Stimulated activated CD8-positive, alpha-beta memory T cell treated with anti-CD3 and anti-CD28 coated beads, Interleukin-4, amount 100 ng/mL, for 4 hours (primary cell): ENCODE measurements at places on chromosomes 4 and X.

- no peak for DNase-seq
These were observed 25.1 kb downstream of the XIAP start for GRCh38 chrX:123884809-123885408.

DNA sequence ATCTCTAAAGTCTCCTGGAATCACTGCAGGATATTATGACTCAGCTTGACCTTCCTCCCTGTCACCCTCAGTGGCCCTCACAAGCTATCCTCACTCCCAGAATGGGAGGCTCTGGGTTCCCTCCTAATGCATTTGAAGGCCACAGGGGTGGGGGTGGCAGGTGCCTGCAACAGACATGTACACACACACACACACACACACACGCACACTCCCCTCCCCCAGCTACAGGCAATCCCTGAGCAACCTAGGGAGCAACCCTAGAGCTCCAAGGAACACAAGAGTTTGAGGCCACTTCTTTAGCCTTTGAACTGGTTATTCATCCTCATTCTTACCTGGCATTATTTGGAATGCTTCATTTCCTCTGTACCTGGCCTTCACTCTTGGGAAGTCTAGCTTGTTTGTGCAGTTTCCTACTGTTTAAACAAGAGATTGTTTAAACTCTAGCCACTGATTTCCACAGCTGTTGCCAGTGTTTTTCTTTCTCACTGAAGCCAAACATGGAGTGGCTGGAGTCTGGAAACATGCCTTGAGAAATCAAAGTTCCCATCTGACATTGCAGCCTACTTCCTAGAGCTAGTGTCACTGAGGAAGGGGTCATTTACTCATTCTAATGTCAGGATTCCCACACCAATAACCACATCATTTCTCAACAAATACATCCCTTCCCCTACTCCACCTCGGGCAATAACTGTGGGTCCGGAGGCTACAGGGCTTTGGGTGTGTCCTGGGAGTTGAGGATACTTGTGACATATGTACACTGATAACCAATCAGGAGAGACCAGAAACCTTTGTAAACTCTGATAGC lies 37.7 kb downstream of the MAOA start:
- DNase-seq = no peak

DNA sequence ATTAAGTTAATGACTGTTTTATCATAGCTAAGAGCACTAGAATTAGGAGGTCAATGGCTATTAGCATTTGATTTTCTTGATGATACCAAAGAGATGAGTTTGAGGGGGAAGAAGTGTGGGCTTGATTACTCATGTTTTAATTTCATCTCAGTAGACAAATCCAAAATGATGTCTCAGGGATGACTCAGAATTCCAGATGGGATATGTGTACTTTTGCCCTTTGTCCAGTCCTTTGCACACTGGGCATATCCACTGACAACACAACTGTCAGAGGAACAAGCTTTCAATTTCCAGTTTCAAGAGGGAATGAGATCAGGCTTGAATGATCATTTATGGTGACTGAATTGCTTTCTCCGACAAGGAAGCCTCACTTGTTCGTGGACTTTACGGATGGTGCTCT lies 325.3 kb upstream of the FTHL17 start:
- DNase-seq = no peak

DNA sequence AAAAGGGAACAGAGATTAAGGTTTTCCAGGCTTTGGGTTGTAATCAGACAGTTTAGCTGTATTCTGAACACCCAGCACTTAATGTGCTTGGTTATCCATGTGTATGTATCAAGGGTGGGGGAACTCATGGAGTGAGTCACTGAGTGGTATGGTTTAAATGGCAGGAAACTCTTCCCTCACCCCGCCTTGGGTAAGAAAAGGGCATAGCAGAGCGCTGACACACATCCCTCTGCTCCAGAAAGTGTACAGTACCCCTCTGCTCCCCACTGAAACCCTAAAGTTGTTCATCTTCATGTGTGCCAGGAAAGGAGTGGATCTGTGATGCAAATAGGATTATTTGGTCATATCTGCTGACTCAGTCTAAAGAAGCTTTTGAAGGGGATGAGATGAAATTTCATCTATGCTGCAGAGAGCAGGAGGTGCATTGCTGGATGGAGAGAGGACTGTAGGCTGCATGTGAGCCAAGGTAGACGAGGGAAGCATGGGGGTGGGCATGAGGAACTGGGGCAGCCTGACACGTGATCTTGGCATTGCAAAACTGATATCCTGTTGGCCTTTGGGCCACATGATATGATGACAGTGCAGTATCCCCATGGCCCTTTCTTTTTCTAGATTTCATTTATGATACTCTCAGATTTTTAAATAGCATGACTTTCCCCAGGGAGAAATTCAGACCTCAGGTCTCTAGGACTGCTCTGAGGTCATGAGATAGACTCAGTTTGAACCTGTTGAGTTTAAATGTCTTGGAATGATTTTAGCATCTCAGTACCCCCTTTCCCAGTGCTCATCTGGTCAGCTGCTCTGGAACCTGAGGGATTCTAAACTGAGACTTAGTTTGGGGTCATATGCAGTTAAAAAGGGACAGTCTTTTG lies 84.8 kb downstream of the TMEM164 start:
- DNase-seq = no peak

GRCh38 chr4:26034849-26035248 lies 120.8 kb downstream of the SMIM20 start:
- DNase-seq = no peak

DNA sequence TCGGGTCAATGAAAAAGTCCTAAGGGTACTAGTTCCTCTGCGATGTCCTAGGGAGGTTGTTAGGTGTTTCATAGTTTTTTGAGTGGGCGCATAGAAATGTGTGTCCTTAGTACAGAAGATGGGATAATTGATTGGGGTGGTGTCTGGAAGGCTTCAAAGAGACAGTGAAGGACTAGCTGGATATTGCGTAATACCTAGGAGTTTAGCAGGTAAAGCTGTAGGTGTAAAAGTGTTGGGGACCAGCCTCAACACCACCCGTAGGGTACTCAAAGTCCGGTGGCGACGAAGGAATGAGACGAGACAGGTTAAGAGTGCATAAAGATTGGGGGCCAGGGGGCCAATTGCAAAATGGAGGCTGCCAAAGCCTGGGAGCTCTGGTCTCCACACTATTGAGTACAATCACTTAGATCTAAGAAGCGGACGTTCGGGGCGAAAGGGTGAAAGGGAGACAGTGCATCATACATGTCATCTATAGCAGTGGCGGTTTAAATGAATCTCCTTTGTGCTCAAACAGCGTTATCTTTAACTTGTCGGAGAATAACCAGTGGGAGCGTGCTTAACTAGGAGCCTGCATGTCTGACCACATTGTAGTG lies 1.0 kb downstream of the TRMT44 start:
- no peak for DNase-seq

DNA sequence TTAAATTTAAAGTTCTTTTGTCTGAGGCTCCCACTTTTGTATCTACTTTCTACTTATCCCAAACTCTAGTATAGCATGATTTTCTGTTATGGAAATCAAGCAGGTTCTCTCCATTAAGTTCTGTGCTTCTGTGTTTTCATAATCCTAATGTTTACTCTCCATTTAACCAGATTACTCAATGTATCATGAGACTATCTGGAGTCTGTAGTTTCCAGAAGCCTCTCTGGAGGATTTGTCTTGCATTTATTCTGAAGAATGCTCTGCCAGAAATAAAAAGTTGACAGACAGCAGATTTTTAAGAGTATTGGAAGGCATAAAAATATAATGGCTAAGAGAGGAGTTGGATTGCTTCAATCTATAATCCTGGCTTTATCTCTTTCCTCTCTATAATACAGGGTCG lies 39.2 kb upstream of the PLS3 start:
- DNase-seq = no peak

- DNase-seq = no peak
These were observed 104.5 kb upstream of the GATB start for GRCh38 chr4:151865312-151865711.

DNA sequence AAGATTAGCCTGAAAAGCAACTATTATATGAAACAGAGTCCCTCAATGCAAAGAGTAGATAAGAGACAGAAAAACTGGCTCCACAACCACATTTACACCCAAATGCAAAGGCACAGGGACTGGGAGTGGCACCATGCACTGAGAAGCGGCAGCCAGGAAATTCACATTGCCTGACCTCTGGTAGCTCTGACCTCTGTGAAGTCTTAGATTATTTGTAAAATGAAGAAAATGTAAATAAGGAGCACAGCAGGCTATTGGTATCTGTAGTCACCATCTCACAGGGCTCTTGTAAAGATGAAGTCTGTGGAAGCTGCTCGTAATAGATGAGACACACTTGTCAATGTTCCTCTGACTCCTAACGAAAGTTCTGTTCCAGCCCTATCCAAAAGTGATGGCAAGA lies 69.7 kb downstream of the FAT1 start:
- no peak for DNase-seq

DNA sequence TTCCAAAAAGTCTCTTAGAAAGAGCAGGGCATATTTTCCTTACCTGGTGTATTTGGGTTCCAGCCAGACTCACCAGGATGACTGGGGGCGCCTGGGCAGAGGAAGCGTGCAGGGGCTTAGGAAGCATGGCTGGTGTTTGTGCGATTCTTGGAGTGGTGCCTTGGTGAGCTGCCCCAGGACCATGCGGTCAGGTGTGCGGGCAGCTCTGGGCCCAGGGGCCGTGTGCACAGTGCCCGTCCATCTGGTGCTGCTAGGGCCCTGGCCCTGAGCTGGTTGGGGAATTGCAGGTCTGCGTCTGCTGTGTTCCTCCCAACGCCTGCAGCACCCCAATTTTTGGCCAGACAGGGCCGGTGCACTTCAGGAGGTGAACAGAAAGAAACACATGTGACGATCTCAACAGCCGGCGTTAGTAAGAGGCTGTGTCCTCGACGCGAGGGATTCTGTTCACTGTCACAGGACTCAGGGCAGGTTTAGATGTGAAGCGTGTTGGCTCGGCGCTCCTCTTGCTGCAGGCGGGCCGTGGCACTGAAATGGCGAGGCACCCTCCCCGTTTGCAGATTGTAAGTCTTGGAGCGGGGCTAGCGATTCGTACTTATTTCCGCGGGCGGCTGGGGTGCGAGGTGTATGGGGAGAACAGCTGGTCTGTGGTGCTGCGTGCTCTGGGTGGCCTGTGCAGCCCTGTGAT lies 15.2 kb downstream of the RGS12 start:
- DNase-seq = no peak

DNA sequence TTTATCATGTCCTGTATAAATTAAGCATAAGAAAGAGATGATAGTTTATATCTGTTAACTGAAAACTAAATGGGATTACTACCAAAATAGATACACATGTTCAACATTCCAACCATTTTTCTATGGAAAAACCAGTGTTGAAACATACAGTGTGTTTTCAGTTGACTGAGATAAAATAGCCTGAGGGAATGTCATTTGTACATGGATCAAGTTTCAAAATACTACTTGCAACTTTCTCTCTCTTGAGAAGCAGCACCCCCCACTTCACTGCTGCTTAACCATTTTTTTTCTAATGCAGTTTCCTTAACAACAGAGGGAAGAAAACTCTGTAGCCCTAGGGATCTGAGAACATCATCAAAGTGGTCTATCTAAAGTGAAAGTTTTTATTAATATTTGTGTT lies 70.8 kb downstream of the NPNT start:
- DNase-seq = no peak

DNA sequence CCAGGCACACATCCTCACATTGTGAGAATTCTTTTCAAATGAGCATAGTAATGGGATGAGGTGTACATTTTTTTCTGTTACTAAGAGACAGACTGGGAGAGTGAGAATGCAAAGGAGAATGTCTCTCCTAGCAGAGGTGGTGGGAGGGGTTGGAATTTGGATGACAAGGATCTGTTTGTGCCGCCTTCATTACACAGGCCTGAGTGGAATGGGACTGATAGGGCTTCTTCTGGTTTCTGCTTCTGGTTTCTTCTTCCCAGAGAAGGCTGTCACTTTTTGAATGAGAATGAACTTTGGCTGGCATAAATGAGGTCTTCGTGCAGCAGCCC lies 55.4 kb downstream of the C4orf51 start:
- no peak for DNase-seq

- DNase-seq = no peak
These were observed 142.4 kb upstream of the GLRA2 start for GRCh38 chrX:14386981-14387380.

DNA sequence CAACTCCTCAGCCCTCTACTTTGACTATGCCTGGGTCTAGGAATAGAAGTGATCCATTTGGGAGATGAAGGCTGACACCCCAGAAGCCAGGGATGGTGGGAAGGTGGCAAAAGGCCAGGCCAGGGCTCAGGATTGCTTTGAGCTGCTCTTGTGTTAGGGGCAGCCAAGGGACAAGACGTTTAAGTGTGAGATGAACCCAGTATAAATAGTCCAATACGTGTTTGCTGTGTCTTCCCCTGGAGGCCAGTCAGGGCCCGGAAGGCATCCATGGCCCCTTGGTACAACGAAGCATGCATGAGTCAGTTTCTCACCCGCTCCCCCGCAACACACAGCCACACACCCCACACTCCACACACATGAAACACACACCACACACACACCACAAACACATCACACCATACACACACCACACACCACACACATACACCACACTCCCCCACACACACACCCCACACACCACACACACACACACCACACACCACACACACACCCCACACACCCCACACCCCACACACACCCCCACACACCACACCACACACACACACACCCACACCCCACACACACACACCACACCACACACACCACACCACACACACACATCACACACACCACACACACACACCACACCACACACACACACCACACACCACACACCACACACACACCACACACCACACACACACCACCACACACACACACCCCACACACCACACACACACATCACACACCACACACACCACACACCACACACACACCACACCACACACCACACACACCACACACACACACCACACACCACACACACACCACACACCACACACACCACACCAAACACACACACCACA lies 5.1 kb downstream of the STARD8 start:
- no peak for DNase-seq

DNA sequence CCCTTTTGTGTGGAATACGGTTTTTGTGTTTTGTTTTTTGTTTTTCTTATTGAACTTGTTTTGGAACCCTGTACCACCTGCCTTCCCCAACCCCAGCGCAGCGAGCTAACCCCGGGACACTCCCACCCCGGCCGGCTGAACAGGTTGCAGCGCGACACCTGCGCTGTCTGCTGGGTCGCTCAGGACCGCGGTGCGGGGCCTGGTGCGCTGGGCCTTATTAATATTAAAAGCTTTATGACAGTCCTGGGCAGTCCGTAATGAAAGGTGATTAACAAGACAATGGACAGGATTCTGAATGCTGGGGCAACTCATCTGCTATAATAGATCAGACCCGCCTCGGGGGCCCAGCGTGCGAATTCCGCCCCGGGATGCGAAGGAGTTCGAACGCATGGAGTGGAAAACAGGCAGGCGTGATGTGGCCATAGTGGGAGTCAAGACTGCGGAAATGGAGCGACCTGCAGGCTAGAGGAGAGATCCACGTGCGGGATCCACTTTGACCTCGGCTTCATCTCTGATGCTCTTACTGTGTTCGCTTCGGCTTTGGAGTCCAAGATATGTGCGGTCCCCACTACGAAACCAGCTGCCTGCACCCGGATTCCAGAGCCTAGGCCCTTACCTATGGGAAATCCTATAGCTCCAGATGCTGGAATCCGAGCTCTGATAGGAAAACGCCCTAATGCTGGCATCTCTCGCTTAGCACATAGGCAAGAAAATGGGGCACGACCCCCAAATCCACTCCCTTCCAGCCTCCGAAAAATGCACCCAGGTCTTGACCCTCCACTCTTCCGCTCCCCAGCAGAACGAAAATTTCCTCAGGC lies 69.0 kb upstream of the TMEM33 start:
- no peak for DNase-seq

GRCh38 chrX:27186671-27187070 lies 276.5 kb downstream of the PPP4R3C start:
- DNase-seq = no peak
